Bronchial epithelial cell (primary cell): ENCODE measurements at places on chromosomes 4 and X. TPM values are rescaled to one million over a fixed set of nuclear protein-coding genes. Genes with fewer than 3 reads are reported as not detected.

Gene C4orf36
- 1.8 and 2.4 TPM in 2 replicates for total RNA-seq

Gene SOWAHD
- under 0.01 TPM in 2 replicates for total RNA-seq

Gene UGT2B15
- under 0.01 TPM in 1 of 2 replicates, not detected in the other for total RNA-seq

Gene SPP1
- total RNA-seq: not detected in 2 replicates

Gene ODAM
- not detected in 2 replicates for total RNA-seq

Gene SHROOM2
- 1.8 and 2.4 TPM in 2 replicates for total RNA-seq

Gene RNF212
- under 0.01 and 0.64 TPM in 2 replicates for total RNA-seq

Gene ARSJ
- 23.3 and 29.0 TPM in 2 replicates for total RNA-seq

Gene CT83
- total RNA-seq: not detected in 2 replicates

Gene F9
- not detected in 2 replicates for total RNA-seq

Gene SAGE1
- not detected in 2 replicates for total RNA-seq

Gene SYP
- under 0.01 TPM in 2 replicates for total RNA-seq

Gene MAGEB17
- total RNA-seq: 0.26 TPM in 1 of 2 replicates, not detected in the other

Gene TEX13B
- not detected in 2 replicates for total RNA-seq

Gene HDAC6
- 33.2 and 36.2 TPM in 2 replicates for total RNA-seq

Gene IL13RA1
- 25.0 and 37.5 TPM in 2 replicates for total RNA-seq

Gene FAM53A
- 0.64 and 0.79 TPM in 2 replicates for total RNA-seq

Gene CXCL11
- total RNA-seq: not detected in 2 replicates

Gene F11
- not detected in 2 replicates for total RNA-seq

Gene XKRX
- total RNA-seq: under 0.01 and 1.9 TPM in 2 replicates
